ENCODE measurements at places on chromosomes 12 and 14.

DNA sequence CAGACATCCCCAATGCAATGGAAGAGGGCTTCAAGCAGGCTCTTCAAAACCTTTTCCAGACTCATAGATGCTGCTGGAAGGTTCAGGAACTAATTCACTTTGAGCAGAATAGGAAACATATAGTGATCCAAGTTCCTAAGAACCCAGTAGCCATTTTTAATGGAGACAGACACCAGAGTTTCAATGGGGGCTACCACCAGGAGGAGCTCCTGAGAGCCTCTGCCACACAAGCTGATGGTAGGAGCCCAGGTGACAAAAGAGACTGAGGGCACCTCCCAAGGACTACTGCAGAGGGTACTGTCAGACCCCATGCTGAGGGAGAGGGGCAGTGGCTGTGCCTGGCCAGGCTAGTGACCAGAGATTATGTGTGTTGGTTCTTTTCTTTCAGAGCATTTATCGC lies 45.9 kb downstream of the IFNG start:
- peak; percentile 35 for DNase-seq

DNA sequence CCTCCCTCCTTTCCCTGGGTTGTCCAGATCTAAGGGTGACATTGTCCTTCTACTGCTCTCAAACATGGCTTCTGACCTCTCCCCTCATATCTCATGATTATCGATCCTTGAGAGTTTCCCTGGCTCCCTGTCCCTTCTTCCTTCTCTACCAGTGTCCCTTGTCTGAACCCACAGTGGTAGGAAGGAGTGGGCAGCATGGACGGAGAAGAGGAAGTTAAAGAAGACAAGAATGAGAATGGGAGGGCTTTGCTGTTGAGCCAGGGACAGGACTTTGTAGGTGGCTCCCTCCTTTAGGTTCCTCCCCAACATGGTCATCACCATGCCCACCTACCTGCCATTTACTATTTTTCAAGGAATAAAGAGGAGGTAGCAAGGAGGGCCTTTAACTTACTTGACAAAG lies 166.7 kb downstream of the TMEM117 start:
- no peak for DNase-seq

GRCh38 chr14:33030386-33030785 lies 91.7 kb downstream of the NPAS3 start:
- DNase-seq: no peak

DNA sequence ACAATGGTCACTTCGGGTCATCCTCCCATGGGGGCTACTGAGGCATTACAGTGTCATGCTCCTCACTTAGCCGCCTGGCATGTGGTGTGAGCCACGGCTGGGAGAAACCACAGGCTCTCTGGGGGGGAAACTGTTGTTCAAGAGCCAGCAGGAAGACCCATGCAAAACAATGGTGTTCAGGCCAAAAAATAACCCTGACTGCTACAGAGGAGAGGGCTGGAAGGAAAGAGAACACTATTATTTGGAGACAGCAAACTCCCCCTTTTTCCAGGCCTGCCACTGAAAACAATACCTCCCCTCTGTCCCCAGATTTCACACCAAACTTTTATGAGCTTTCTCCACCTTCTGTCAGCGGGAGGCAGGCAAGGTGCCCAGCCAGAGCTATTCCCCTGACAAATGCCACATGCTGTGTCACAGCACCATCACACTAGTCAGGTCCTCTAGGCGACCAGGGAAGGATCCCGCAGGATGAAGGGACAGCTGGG lies 83.7 kb downstream of the CHGA start:
- DNase-seq: no peak

DNA sequence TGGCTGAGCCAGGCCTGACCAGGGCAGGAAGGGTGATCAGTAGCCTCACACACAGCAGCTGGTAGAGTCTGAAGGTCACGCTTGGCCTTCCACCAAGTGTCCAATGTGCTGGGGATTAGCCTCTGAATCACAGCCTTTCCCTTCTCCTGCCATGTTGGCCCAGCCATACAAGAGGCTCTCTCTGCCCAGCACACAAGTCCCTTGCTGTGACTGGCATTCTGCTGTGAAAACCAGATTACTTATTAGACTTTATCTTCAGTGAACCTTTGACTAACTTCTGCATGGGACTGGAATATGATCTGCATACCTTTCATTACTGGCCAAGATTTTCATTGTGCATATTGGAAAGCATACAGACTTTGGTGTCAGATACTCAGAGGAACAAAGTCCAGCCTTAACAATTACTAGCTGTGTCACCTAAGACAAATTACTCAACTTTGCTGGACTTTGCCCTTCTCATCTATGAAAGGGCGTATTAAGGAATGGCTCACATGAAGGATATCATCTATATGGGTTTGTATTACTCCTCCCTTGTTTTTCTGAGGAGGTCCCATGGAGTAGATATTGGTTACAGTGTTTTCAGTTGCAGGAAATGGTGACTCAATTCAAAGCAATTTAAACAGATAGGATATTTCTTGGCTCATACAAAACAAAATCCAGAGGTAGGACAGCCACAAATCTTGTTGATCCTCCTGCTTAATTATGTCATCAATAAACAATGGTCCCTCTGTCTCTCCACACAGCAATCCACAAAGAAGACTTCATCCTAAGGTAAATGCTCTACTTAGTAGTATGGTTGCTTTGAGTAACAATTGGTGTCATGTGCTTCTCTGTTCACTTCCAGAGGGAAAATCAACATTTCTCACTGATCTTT lies 99.6 kb downstream of the DYRK2 start:
- no peak for DNase-seq

GRCh38 chr14:54854181-54854580 lies 48.4 kb downstream of the GCH1 start:
- DNase-seq: no peak

DNA sequence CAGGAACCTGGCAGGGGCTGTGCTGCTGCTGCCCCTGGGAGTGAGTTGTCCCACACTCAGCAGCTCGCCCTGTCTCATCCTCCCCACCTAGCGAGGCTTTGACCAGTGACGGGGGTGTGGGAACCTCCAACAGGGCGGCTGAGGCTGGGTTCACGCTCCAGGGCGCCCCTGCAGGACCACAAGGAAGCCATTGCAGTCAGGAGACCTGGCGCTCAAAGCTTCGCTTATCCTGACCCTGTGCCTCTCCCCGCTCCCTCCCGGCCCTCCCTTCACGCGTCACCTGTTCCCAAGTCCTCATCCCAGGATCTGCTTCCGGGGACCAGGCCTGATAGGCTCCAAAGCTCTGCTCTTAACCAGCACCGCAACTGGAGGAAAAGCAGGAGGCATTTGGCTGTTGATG lies 272.0 kb upstream of the SFSWAP start:
- no peak for DNase-seq
